NCI-H2107 (cell line): ENCODE measurements at places on chromosomes 12 and 14.

GRCh38 chr12:76144245-76144549 is 59.7 kb upstream of the NAP1L1 start:
- DNase-seq = peak; percentile 39

DNA sequence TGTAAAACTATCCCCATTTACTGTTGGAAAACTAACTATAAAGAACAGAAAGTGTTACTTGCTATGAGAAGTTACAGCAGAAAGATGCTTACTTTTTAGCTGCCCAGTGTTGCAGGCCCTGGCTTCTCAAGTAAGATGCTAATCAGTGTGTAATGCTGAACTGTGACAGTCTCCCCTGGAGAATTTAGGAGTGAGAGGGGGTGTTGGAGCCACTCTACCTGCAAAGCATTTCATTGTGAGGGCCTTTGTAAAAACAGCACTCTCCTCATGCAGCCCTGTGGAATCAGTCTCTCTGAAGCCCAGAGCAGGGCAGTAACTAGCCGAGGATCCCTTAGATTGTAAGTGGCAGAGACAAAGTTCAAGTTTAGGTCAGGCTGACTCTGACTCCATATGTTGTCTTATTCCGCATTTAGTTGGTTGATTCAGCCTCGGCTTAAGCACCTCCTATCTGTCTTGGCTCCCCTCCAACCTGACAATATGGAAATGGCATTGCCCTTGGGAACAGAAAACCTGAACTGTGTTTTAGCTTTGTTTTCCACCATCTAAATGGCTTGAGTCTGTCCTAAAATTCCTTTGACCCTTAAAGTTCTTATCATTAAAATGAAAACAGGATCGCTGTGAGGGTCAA is 141.3 kb downstream of the PRKCH start:
- DNase-seq = no peak

GRCh38 chr12:116352315-116352835 is 74.9 kb upstream of the MED13L start:
- DNase-seq = no peak

GRCh38 chr12:89883630-89884389 is 175.2 kb upstream of the ATP2B1 start:
- no peak for DNase-seq

DNA sequence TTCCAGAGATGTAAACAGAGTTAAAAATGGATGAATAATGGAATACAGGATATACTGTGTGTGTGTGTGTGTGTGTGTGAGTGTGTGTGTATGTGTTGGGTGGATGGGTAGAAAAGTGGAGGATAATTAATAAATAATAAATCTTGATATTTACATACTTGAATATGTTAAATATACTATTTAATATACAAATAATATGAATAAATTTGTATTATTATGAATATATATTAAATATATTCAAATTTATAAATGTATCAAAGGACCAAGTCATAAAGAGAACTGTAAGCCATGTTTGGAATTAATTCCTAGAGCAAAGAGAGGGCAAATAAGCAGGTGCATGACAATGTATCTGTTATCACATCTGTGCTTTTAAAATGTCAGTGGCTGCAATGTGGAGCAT is 225.3 kb downstream of the ALG10B start:
- DNase-seq = no peak

DNA sequence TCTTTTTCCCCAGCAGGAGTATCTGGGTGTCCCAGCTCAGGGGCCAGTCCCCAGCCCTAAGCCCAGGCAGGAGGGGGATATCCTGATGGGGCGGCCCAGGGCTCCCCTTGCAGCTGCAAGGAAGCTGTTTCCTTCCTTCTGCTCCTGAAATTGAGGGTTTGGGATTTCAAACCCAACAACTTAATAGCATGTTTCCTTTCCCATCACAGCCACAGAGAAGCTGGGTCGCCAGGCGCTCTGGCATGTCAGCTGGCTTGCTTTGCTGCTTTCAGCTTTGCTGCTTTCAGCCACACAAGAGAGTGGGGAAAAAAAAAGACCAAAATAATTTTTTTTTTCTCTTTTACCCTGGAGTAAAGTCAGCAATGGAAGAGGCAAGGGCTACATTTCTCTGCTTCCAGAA is 30.0 kb downstream of the HVCN1 start:
- DNase-seq = no peak

DNA sequence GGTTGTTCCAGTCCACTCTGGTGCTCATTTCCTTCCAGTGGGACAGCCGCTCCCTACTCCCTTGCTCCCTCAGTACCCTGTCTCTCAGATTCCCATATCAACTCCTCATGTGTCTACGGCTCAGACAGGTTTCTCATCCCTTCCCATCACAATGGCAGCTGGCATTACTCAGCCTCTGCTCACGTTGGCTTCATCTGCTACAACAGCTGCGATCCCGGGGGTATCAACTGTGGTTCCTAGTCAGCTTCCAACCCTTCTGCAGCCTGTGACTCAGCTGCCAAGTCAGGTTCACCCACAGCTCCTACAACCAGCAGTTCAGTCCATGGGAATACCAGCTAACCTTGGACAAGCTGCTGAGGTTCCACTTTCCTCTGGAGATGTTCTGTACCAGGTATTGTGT is 69.9 kb downstream of the RAD52 start:
- no peak for DNase-seq

DNA sequence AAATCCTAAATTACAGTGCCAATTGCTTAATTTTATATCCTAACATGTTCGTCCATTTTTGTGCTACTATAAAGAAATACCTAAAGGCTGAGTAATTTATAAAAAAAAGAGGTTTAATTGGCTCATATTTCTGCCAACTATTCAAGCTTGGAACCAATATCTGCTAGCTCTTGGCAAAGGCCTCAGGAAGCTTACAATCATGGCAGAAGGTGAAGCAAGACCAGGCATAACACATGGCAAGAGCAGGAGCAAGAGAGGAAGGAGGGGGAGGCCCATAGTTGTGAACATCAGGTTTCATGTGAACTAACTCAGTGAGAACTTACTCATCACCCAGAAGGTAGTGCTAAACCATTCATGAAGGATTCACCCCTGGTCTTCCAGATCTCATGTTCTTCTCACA is 494.3 kb downstream of the CCER1 start:
- DNase-seq = no peak

- DNase-seq = no peak
These were observed 178.6 kb upstream of the GARIN2 start for GRCh38 chr14:67010602-67011001.

GRCh38 chr12:31245822-31246469 is 80.0 kb downstream of the SINHCAF start:
- no peak for DNase-seq

DNA sequence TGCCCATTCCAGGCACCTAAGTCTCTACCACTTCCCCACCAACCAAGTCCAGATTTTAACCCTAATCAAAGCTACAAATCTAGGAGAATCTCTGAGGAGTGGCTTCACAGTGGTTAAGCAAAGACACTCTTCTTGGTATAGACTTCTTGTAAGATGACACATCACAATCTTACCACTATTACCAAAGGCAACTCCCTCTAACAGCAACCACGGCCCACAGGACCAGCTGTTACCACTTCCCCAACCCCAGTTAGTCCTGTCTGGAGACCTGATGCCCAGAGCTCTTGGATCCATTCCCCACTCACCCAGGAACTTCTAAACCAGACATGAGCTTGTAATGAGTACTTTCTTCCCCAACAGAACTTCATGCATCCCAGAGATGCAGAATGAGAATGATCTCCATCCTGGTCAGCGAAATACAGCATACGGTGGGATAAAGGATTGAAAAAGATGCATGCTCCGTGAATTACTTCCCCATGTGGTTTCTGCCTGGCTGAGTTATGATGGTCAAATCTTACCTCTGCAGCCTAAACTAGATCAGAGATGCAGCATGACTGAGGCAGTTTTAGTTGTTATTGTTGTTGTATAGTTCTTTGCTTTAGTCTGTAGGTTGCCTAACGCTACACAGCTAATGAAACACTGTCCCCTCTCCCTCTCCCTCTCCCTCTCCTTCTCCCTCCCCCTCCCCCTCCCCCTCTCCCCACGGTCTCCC is 87.7 kb upstream of the FOXN3 start:
- no peak for DNase-seq

- no peak for DNase-seq
These were observed 170.7 kb downstream of the ADCK1 start for GRCh38 chr14:77970646-77971045.
